ENCODE measurements at places on chromosomes 1 and 21.

GRCh38 chr1:156648951-156649350, 7.0 kb downstream of the BCAN start:
- DNase-seq = no peak

- no peak for DNase-seq
Measured at GRCh38 chr1:160997323-160998038, 23.5 kb downstream of the F11R start.

DNA sequence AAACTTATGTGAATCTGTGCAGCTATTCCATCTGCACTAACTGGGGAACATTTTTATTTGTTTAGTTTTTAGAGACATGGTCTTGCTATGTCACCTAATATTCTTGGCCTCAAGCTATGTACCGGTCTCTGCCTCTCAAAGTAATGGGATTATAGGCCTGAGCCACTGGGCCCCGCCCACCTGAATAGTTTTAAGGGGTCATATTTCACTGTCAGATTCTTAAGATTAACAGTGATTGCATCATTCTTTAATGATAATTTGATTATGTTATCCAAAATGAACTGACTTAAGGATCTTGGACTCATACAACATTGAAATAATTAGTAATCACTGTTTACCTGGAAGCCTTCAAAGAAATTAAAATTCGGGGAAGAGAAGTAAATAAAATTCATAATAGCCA, 12.6 kb upstream of the KLF18 start:
- no peak for DNase-seq

- DNase-seq = peak; percentile 72
Measured at GRCh38 chr1:21270086-21270689, 20.1 kb downstream of the ECE1 start.

- DNase-seq = no peak
Measured at GRCh38 chr1:9245230-9245619, 10.7 kb downstream of the H6PD start.

GRCh38 chr1:59115865-59116264, 181.0 kb upstream of the FGGY start:
- DNase-seq = no peak

- DNase-seq = no peak
Measured at GRCh38 chr1:74584185-74584584, 71.8 kb upstream of the LRRC53 start.

DNA sequence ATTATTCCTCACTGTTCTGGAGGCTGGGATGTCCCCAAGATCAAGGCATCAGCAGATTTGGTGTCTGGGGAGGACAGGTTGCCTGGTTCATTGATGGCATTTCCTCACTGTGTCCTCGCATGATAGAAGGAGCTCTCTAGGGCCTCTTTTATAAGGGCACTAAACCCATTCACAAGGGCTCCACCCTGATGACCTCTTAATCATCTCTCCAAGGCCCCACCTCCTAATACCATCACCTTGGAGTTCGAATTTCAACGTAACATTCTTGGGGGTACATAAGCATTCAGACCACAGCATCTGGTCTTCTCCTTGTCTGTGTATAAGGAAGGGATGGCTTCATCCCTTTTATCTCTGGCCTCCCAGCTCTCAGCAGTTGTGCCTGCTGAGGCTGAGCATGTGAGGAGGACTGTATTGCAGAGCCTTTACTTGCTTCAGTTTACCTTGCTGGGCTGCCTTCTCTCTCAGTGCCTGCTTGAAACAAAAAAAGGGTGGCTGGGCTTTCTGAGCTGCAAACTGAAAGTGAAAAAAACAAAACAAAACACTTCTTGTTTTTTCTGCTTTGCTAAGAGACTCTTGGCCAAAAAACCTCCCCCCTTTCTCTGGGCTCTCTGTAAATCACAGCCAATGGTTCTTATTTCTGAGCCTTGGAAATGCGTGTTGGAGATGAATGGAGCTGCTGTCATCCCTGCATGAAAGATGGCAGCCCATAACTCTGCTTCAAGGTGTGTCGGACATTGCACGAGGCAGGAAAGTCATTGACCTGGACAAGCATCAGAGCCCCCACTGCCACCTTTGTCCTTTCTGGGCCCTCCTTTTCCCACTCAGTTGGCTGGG, 75.8 kb downstream of the RHOU start:
- no peak for DNase-seq

DNA sequence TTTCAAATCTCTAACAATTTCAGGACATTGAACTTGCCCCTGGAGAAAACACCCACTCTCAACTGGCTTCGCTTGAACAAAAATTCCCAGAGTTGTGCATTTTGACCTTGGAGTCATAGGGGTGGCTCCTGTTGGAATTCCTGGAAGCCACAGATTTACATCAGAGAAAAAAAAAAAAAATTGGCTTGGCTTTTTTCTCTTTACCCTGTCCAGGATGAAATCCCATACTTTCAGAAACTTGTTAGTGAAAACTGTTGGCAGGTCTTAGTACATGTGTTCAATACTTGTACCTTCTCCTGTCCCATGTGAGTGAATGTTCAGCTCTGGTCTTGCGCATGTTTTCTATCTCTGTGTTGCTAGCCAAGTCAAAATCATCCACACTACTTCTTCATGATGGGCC, 228.8 kb downstream of the TGFB2 start:
- no peak for DNase-seq

DNA sequence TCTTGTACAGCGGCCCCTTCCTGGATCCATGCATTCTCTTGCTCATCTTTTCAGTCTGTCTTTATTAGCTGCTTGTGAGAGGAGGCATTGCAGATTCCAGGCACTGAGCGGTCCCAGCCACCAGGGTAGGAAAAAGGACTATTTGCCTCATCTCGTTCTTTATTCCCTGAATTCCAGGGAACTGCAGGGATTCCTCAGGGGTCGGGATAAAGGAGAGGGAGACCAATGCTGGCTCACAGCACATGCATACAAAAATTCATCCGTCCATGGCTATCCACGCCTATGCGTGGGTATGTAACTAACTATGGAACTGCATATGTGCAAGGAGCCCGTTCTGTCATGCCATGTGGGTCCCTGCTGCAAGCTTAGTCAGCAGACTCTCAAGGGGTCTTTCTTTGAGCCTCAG, 879 bp upstream of the PLPPR5 start:
- no peak for DNase-seq
